ENCODE measurements at places on chromosomes 6 and 20. TPM values are rescaled to one million over a fixed set of nuclear protein-coding genes. Genes with fewer than 3 reads are reported as not detected.

RSPH4A gene
- 0.68 TPM for total RNA-seq

ADGB gene
- not detected for total RNA-seq

- no peak for DNase-seq
These were observed 1.6 kb upstream of the NPBWR2 start for GRCh38 chr20:64108731-64109681.

DNA sequence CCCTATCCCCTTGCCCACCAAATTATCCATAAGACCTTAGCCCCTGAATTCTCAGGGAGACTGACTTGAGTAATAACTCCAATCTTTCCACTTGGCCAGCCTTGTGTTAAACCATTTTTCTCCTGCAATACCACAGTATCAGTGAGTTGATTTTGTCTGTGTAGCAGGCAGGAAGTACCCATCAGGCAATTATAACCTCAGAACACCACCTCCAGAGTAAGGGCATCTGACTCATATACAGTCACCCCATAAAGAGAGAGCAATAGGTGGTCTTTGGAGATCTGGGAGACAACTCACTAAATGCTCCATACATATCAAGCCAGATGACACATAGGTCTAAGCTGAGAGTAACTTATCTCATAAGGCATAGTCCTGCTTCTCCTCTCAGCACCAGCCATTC is 83.7 kb downstream of the FILIP1 start:
- no peak for DNase-seq

DNA sequence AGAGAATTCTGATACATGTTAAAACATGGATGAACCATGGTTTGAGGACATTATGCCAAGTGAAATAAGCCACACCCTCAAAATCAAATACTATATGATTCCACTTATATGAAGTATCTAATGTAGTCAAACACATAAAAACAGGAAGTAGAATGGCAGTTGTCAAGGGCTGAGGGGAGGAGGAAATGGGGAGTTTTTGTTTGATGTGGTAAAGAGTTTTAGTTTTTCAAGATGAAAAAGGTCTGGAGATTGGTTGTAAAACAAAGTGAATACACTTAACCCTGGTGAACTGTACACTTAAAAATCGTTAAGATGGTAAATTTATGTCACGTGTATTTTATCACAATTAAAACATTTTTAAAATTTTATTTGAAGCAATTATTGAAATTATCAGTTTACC is 127.4 kb upstream of the GRIK2 start:
- no peak for DNase-seq

GRCh38 chr6:6008648-6009421 is 2.1 kb upstream of the NRN1 start:
- peak; percentile 84 for DNase-seq
